ENCODE measurements at places on chromosomes 7 and 10.

DNA sequence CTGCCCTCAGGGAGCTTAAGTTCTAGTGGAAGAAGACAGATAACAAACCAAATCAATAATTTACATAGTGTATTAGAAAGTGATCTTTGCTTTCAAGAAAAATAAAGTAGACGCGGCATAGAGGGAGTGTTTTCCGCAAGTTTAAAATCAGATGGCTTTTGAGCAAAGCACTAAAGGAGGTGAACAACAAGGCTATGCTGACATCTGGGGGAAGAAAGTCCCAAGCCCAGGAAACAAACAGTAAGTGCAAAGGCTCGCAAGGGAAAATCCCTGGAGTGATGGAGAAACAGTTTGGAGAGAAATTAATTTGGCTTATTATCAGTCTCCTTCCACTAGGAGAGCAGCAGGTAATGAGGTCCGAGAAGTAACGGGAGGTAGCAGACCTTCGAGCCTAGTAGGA is 1.9 kb upstream of the CNNM2 start:
- H3K4me1 ChIP-seq: peaks cover 26% of the 10 kb centered on the region
- H3K4me3 ChIP-seq: no peak overlapping the region
- no peaks in the 10 kb centered on the region for H3K36me3 ChIP-seq
- no peaks in the 10 kb centered on the region for H3K27me3 ChIP-seq
- H3K27ac ChIP-seq: no peak overlapping the region

- H3K36me3 ChIP-seq: no peaks in the 10 kb centered on the region
- no peak overlapping the region for H3K27ac ChIP-seq
- no peak overlapping the region for H3K4me3 ChIP-seq
- H3K27me3 ChIP-seq: no peaks in the 10 kb centered on the region
- no peaks in the 10 kb centered on the region for H3K4me1 ChIP-seq
These were observed 55.6 kb downstream of the ARHGAP22 start for GRCh38 chr10:48549236-48549635.

DNA sequence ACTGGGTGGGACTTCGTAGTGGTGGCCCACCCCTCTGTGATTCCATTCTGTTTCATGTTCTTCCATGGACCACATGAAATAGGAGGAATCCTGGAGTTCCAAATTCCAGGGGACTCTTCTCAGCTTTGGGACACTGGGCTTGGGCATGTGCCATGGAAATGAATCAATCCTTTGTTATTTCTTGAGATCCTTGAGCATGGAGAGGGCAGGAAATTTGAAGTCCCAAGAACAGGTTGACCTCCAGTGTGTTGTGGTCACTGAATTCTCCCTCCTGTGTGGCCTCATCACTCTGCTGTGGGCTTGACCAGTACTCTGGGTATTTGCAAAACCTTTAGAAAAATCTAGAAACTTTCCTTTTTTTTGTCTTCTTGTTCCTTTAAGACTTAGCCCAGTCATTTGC is 22.7 kb downstream of the TACR2 start:
- H3K27me3 ChIP-seq: no peaks in the 10 kb centered on the region
- H3K4me3 ChIP-seq: no peak overlapping the region
- H3K4me1 ChIP-seq: peaks cover 13% of the 10 kb centered on the region
- H3K27ac ChIP-seq: no peak overlapping the region
- peaks cover 43% of the 10 kb centered on the region for H3K36me3 ChIP-seq
- DNase-seq: no peak

DNA sequence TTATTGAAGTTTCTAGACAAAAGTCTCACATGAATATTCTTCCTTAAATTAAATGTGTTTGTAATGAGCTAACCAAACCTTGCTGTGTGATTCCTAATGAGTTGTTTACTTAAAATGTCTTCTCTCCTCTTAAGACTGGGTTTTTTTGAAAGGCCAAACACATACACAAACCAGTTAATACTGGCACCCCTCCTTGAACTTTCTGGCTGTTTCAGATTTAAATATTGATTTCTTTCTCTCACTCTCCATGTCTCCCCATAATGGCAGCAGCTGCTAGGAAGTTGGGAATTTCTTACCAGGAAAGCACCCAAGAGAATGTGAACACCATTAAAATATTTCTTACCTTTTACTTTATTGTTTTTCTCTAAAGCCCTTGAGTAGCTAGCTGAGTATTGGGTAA is 11.4 kb upstream of the PTN start:
- no peaks in the 10 kb centered on the region for H3K4me1 ChIP-seq
- no peaks in the 10 kb centered on the region for H3K36me3 ChIP-seq
- H3K4me3 ChIP-seq: no peak overlapping the region
- DNase-seq: no peak
- H3K27ac ChIP-seq: no peak overlapping the region
- H3K27me3 ChIP-seq: no peaks in the 10 kb centered on the region

DNA sequence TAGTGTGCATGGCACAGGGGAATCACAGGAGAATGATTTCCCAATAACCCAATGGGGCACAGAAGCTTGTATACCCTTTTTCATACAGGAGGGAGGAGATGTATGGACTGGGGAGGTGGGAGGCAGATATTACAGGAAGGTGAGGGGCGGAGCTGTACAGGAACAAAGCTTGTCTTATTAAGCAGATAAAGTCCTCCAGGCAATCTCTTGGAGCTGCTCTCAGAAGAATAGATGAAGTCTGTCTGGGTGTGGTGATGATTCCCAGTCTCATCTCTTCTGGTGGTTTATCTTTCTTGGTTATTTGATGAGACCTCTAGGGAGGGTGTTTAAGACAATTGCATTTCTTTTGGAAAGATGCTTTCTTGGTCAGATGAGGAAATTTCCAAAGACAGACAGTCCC is 25.1 kb upstream of the CPA5 start:
- H3K27ac ChIP-seq: no peak overlapping the region
- no peak for DNase-seq
- no peaks in the 10 kb centered on the region for H3K27me3 ChIP-seq

- H3K36me3 ChIP-seq: peaks cover 22% of the 10 kb centered on the region
- H3K4me3 ChIP-seq: no peak overlapping the region
- no peaks in the 10 kb centered on the region for H3K4me1 ChIP-seq
- H3K27ac ChIP-seq: no peak overlapping the region
- no peaks in the 10 kb centered on the region for H3K27me3 ChIP-seq
- no peak for DNase-seq
These were observed 30.4 kb downstream of the XPNPEP1 start for GRCh38 chr10:109892931-109893330.
